NCI-H1436 (cell line): ENCODE measurements at places on chromosomes 1 and 21.

GRCh38 chr1:160407839-160408801 lies 7.8 kb downstream of the VANGL2 start:
- no peak for DNase-seq

- peak; percentile 19 for DNase-seq
These were observed 4.9 kb upstream of the ALDH4A1 start for GRCh38 chr1:18907021-18907916.

GRCh38 chr1:17845583-17845982 lies 90.5 kb downstream of the ACTL8 start:
- no peak for DNase-seq

- DNase-seq, result no peak
These were observed 631.9 kb upstream of the PKN2 start for GRCh38 chr1:88052167-88052566.

- no peak for DNase-seq
These were observed 603.1 kb upstream of the ADGRL2 start for GRCh38 chr1:81197591-81197990.

GRCh38 chr1:220652995-220653394 lies 37.2 kb upstream of the C1orf115 start:
- no peak for DNase-seq

DNA sequence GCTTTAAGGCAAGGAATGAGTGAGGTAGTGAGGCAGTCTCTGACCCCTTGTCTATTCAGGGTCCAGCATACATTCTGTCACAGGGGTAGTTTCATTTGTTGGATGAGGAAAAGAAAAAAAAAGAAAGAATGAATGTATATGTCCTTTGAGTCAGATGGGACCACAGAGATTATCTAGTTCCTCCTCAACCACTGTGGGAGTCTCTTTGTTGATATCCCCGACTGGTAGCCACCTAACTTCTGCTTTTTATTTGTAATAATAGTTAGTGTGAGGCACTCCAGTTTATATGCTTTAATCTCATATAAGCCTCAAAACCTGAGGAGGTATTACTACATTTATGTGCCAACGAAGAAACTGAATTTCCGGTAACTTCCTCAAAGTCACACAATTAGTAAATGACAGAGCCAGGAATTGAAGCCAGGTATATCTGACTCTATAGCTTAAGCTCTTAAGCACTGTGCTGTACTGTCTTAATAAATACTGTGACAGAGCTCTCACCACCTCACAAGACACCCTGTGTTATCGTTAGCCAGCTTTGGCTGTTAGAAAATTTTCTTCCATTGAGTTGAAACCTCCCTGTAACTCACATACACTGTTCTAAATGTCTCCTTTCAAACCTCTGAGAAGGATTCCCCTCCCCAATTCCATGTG lies 82.2 kb downstream of the MDM4 start:
- DNase-seq, result no peak

- DNase-seq, result no peak
These were observed 37.0 kb upstream of the KCNA10 start for GRCh38 chr1:110555807-110556470.
